ENCODE measurements at places on chromosomes 12 and 14.
A peak's percentile ranks its signal among the peaks of the same experiment; 100 is the strongest.

DNA sequence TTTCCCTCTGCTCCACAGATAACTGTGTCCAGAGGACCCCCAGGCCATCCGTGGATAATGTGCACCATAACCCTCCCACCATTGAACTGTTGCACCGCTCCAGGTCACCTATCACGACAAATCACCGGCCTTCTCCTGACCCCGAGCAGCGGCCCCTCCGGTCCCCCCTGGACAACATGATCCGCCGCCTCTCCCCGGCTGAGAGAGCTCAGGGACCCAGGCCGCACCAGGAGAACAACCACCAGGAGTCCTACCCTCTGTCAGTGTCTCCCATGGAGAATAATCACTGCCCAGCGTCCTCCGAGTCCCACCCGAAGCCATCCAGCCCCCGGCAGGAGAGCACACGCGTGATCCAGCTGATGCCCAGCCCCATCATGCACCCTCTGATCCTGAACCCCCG is 201.3 kb upstream of the BCL2L14 start:
- DNase-seq: no peak

GRCh38 chr12:56411781-56412639 is 37.2 kb downstream of the TIMELESS start:
- no peak for DNase-seq

GRCh38 chr12:3718100-3718499 is 34.8 kb downstream of the CRACR2A start:
- DNase-seq: no peak

- DNase-seq: no peak
These were observed 251.4 kb upstream of the ATXN7L3B start for GRCh38 chr12:74286254-74286653.

GRCh38 chr12:110590806-110591326 is 7.7 kb upstream of the PPTC7 start:
- peak; percentile 59 for DNase-seq

DNA sequence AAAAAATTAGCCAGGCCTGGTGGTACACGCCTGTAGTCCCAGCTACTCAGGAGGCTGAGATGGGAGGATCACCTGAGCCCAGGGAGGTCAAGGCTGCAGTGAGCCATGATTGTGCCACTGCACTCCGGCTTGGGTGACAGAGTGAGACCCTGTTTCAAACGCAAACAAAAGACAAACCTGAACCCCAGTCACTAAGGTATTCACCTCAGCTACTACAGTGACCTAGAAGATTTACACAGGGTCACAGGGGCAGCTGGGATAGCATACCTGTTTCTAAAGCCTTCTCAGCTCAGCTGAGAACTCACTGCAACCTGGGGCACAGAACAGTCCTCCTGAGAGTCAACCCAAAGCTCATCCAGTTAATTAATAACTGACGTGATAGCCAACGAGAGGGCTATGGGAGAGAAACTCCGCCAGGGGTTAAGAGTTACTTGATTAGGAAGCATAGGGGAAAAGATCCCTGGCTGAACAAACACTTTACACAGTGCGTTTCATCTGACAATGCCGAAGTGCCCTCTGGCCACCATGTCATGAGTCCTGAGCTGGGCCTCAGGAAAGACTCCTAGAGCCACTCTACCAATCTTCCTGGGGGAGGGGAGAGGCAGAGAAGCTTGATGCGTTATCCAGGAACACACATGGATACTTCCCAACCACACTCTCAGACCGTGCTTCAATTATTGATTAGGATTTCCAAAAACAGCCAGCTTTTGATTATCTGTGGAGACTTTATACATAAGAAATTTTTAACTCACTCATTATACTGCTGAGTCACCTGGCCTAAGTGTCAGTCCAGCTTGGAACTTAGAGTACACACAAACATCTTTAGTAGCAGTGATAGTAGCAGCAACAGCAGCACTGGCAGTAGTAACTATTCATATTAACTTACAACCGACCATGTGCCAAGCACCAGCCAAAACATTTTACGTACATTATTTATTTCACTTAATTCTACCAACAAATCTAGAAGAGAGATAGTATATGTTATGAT is 48.2 kb downstream of the FOXN3 start:
- DNase-seq: no peak

GRCh38 chr12:58424735-58425392 is 483.5 kb downstream of the ATP23 start:
- peak; percentile 55 for DNase-seq

GRCh38 chr14:57209561-57209960 is 59.1 kb downstream of the EXOC5 start:
- peak; percentile 58 for DNase-seq

DNA sequence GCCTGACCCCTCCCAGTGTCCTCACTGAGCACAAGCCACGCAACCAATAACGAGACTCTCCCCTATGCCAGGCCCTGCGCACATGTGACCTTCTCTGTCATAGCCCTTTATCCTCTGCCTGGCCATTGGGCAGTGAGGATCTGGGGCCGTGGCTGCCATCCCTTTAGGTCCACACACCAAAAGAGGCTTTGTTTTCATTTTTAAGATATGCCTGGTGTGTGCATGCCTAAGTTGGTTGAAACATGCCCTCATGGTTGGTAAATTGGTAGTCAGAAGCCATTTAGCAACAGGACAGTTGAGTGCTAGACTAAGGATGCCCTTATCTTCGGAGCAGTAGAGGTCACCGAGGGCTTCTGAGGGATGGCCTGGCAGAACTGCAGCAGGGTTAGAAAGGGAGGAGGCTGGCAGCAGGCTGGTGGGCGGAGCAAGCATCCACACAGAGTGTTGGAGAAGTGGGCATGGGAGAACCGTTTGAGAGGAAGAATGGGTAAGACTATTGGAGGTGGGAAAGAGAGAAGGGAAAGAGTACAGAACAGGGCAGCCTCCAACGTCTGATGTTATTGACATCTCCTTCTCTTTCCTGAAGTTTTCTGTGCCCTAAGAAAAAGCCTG is 75.1 kb downstream of the SLC24A4 start:
- no peak for DNase-seq

DNA sequence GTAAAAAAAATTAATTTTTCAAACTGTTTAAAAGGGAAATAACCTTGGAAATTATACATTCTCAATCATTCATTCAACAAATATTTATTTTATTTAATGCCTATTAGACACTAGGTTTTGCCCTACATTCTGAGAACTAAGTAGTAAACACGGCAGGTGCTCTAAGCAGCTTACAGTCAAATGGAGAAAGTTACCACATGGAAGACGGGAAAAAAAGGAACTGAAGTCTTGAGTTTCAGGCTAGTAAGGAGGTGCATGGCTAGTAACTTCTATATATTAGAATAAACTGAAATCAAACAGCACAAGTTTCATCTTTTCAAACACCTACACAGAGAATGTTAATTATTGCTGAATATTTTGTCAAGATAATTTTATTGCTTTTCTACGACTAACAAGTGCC is 52.9 kb downstream of the C12orf42 start:
- no peak for DNase-seq

GRCh38 chr12:122086116-122086515 is 7.6 kb downstream of the MLXIP start:
- no peak for DNase-seq

- DNase-seq: no peak
These were observed 210.2 kb downstream of the KCNC2 start for GRCh38 chr12:74999474-74999873.

GRCh38 chr14:59294662-59294992 is 106.2 kb downstream of the DAAM1 start:
- peak; percentile 56 for DNase-seq

DNA sequence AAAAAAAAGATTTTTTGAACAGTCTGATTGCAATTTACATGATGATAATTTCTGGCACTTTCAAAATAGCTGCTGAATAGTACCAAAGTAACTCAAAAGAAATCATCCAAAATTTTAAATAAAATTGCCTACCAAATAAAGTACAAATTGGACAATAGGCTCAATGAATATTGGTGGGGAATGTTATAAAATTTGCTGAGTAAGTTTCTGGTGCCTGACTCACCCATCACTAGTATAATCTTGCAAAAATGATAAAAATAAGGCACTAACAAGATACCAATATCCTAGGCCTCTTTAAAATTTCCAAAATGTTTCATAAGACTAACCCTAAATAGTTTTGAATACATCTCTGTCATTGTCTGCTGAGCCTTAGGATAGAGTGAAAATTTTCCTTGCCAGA is 145.3 kb upstream of the LRFN5 start:
- DNase-seq: no peak

- DNase-seq: no peak
These were observed 341.3 kb upstream of the FBXO33 start for GRCh38 chr14:39773387-39774126.

GRCh38 chr12:115267891-115268290 is 583.9 kb upstream of the TBX3 start:
- peak; percentile 84 for DNase-seq

DNA sequence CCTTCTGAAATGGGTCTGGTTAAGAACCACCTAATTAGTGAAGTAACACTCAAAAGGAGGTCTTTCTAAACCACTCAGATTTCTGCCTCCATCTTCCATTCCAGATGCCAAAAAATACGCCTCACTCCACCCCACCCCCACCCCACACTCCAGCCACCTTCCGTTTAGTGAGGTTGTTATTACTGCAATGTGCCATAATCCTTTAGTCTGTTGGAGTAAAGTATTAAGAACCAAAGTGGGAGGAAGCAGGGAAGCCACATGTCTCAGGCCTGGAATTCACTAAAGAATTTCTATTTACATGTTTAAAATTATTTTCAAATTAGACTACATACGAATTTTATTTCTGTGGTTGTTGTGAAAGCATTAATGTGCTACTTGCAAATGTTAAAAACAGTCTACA is 7.4 kb downstream of the KIF21A start:
- DNase-seq: peak; percentile 20

GRCh38 chr14:26414926-26415325 is 182.9 kb downstream of the NOVA1 start:
- DNase-seq: no peak

- no peak for DNase-seq
These were observed 14.2 kb downstream of the WIF1 start for GRCh38 chr12:65106948-65107347.

- no peak for DNase-seq
These were observed 21.9 kb downstream of the EPS8 start for GRCh38 chr12:15767301-15767700.

- no peak for DNase-seq
These were observed 209.6 kb downstream of the MED13L start for GRCh38 chr12:116067892-116068291.

DNA sequence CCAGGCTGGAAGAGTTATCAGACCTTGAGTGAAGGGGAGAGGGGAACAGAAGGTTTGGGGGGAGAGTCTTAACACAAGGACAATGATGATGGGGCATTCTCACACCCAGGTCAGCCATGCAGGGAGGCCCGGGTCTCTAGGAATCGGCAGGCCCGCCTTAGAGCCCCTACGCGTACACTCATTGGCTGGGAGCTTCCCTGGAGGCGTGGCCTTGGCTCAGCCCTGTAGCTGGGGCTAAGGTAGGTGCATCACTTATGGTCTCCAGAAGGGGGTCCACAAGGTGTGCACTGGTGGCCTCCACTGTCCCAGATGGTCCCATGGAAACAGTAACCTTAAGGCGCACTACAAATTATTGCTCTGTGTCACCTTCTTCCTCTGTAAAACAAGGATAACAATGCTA is 660.1 kb downstream of the MED13L start:
- no peak for DNase-seq
